ENCODE measurements at places on chromosomes 13 and 19.

- DNase-seq = no peak
Measured at GRCh38 chr13:31213651-31214289, 14.0 kb downstream of the B3GLCT start.

DNA sequence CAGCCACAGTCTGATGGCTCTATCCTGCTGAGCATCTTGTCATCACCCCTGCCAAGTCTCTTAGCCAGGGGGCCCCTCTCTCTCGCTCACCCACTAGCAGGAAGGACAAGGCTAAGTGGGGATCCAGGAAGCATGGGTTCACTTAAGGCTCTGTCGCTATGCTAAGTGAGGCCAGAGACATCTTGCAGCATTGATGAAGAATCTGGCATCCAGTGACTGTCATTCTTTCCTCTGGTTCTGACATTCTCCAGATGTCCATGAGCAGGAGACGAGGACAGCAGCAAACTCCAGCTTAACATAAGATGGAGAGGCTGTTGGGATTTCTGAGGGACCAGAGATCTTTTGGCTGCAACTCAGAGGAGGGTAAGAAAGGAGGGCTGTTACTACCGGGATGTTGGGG lies 230.2 kb downstream of the TSHZ3 start:
- no peak for DNase-seq

GRCh38 chr19:37987356-37988332 lies 80.6 kb downstream of the SIPA1L3 start:
- DNase-seq = no peak

GRCh38 chr19:31377736-31378135 lies 28.5 kb upstream of the TSHZ3 start:
- DNase-seq = no peak

DNA sequence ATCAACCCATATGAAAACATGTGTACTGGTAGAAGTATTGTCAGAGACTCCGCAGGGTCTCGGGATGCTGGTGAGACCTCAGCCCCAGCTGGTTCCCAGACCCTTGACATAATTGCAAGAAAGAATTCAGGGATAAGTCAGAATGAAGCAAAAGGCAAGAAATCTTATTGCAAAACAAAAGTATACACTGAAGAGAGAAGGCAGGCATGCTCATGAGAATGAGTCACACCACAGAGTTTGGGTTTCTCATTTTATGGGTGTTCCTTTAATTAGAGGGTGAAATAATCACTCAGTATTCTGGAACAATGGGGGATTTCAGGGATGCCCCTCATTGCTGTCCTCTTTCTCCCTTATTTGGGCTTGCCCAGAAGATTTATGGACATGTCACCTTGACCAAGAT lies 1423.8 kb upstream of the MIR17HG start:
- no peak for DNase-seq

DNA sequence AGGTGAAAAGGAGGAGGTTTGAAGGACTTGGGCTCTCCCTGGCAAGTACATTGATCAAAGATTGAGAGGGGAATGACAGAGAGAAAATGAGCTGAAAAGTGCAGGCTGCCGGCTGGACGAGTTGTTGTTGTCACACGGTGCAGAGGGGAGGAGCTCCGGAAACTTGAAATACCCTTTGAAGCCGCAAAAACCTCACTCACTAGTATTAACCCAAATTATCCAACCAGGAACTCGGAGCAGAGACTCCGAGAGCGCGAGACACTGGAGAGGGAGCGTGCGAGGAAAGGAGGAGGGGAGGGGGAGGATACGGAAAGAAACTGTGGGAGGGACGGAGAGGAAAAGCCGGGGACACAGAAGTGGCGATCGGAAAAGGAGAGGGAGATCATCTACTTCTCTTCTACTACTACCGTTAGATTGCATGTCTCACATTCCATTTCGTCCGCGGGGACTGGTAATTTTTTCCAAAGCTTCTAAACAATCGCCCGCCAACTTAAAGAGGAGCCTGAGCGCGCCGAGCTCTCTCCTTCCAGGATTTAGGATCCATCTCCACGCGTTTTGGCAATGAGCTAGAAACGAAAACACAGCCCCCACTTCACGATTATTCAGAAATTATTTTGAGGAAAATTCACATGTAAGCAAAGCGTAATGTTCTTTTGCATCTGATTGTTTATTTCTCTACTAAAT lies at the start of gene DACH1:
Gene DACH1, minus strand, starts transcription at position 74 of the 684 bp plus-strand sequence.
- no peak for DNase-seq

- no peak for DNase-seq
Measured at GRCh38 chr13:109647053-109647452, 139.3 kb downstream of the IRS2 start.

- DNase-seq = no peak
Measured at GRCh38 chr19:1082928-1083816, 12.0 kb downstream of the POLR2E start.

- no peak for DNase-seq
Measured at GRCh38 chr13:26220575-26220974, 1.5 kb downstream of the RNF6 start.

DNA sequence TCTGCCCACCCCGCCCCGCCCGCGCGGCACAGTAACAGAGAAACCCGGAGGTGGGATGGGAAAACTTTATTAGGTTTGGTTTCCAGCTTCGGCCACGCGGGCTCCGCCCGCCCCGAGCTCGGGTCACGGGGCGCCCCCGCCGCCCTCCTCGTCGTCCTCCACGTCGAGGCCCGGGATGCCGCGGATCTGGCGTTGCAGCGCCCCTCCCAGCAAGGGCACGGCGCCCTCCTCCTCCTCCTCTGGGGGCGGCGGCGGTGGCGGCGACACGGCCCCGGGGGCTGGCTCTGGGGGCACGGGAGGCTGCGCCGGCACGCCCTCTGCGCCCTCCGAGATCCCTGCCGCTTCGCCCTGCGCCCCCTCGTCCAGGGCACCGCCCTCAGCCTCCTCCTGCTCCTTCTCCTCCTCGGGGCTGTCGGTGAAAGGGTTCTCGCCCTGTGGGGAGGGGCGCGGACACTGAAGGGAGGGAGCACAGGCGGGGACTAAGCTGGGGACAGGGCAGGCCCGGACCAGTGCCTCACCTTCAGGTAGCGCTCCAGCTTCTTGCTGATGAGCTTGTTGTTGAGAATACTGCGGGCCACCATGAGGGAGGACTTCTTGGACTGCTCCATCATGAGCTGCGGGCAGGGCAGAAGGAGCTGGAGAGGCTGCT lies 536 bp upstream of the AKAP8 start:
- no peak for DNase-seq

DNA sequence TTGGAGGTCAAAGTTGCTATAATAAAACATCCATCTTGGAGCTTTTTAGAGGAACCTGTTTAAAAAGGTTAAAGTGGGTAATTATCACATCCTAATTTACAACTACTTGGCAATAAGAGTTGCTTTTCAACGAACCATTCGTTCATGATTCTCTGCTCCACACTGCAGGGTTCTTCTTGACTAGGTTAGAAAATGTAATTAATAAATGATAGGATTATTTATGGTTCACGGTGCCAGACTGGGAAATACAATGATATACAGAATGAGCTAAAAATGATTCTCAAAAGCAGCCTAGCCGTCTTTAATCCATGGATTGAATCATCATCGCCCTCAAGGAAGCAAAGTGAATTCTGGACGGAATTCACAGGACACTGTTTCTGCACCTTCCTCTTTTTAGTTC lies 291.2 kb downstream of the TEX29 start:
- DNase-seq = no peak

DNA sequence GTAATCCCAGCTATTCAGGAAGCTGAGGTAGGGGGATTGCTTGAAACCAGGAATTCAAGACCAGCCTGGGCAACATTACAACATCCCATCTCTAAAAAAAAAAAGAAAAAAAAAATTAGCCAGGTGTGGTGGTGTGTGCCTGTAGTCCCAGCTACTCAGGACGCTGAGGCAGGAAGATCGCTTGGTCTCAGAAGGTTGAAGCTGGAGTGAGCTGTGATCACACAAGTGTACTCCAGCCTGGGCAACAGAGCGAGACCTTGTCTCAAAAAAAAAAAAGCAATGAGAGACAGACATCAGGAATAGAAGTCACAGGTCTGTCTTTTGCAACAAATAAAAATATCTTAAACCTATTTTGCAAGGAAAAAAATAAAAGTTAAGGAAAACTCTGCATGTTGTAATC lies 23.3 kb downstream of the TMEM38A start:
- DNase-seq = no peak
